ENCODE measurements at places on chromosomes 12 and 14.

GRCh38 chr12:77625441-77625840 is 205.3 kb upstream of the NAV3 start:
- peak; percentile 50 for DNase-seq

- DNase-seq, result no peak
These were observed 185.7 kb downstream of the DAD1 start for GRCh38 chr14:22403296-22403695.

- DNase-seq, result no peak
These were observed 8.6 kb downstream of the NACA start for GRCh38 chr12:56716458-56716857.

- no peak for DNase-seq
These were observed 11.3 kb downstream of the NOS1 start for GRCh38 chr12:117350140-117350539.

DNA sequence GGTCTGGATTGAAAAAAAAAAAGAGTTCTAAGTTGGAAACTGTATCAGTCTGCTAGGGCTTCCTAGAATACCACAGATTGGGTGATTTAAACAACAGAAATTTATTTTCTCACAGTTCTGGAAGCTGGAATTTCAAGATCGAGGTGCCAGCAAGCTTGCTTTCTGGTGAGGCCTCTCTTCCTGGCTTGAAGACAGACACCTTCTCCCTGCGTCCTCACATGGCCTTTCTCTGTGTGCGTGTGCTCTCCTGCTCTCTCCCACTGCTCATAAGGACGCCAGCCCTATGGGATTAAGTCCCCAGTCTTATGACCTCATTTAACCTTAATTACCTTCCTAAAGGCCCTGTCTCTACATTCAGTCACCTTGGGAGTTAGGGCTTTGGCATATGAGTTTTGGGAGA is 215.5 kb downstream of the PIK3C2G start:
- no peak for DNase-seq

DNA sequence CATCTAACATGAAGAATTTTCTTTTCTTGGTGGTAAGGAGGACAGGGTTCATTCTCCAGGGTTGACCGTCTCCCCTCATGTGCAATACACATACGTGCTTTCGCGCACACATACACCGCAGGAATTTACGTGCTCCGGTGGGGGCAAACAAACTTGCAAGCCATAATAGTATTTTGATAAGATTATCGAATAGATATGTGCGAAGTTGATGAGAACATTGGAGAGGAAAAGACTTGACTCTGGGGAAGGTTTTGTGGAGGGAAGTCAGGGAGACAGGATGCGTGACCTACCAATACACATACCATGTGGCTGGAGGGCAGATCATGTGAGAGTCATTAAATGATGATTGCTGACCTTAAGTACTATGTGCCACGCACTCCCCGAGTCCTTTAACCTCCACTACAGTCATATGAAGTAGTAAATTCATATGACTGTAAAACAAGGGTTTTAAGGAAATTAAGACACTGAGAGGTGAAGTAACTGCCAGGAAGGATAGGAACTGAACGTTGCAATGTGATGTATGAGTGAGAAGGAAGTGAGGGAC is 921 bp downstream of the RAD51B start:
- DNase-seq, result no peak

- no peak for DNase-seq
These were observed 266.0 kb downstream of the FBXL14 start for GRCh38 chr12:1328391-1328790.

- DNase-seq, result no peak
These were observed 35.6 kb upstream of the ANKS1B start for GRCh38 chr12:100020370-100020769.

- DNase-seq, result no peak
These were observed 21.9 kb upstream of the FGD4 start for GRCh38 chr12:32377344-32378055.

DNA sequence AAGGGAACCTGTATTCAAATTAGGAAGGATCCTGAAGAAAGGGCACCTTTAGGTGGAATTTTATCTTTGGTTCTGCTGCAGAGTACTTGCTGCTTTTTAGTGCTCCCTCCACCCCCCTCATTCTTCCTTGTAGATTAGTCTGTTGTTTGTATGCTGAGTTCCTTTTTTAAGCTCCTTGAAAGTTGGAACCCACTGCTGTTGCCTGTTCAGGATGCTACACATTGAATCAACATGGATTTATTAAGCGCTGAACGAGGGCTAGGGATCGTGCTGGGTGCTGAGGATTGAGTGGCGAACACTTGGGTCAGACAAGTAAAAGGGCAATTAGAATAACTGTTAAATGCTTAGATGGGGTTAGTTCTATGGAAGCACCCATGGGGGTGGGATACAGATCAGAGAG is 884 bp upstream of the AMN1 start:
- no peak for DNase-seq

DNA sequence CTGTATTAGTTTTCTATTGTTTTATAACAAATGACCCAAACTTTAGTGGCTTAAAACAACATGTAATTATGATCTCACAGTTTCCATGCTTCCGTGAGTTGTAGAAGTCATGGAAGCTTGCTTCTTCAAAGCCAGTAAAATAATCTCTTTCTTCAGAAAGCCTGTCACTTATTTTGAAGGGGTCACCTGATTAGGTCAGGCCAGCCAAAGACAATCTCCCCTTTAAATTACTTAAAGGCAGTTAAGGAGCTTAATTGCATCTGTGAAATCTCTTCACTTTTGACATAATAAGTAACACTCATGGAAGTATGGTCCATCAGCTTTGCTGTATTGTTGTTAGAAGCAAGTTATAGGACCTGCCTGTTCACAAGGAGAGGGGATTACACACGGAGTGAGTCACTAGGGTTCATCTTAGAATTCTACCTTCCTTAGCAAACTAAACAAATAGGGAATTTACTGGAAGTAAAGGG is 89.8 kb downstream of the FAR2 start:
- DNase-seq, result peak; percentile 39

DNA sequence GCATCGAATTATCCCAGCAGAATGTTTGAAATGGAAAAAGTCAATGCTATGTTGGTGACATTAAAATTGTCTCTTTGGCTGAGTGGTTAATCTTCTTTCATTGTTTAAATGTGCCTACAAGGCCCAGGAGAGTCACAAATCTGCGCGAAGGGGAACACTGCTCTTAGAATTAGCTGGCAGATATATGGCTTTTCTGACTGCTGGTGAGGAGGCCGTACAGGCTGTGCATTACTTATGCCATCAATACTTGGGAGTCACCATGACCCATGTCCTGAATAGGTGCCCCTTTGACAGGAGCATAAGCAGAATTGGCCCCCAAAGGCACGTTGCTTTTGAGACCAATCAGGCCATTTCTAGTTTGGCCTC is 521.5 kb downstream of the FUT8 start:
- DNase-seq, result no peak

DNA sequence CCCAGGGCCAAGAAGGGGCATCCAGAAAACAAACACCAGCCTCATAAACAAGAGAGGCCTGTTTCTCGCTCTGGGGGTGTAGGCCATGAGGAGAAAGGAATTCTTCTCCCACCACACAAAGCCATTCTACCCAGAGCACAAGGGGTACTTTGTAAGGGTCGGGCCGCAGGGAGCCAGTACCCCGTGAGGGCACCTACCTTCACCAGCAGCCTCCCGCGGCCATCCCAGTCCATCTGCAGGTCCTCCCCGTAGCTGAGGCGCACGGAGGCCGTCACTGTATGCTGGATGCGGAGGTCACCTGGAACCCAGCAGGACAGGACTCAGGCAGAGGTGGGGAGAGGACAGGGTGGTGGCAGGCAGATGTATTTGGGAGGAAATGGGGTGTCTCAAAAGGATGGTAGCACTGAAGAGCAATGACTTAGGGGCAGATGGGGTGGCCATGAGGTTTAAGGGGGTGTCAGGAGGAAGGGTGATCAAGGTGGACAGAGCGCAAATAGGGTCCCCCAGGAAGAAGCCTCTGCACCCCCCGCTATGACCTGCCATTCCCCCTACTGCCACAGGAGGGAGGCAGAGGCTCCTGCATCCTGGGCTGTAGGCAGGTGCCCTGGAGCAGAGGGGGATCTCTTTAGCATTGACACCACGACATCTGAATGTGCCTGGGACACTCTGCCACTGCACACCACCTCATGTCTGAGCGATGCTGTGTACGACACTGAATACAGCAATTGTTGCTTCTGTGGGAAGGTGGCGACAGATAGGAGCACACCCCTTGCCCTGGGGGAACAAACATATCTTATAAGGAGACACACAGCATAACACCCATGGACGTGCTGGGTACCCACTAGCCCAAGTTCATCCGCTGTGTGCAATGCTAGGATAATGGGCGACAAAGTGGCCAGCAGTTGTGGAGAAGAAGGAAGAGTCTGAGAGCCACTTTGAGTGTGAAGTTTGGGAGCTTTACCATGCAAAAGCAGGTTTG is 61.4 kb downstream of the VWF start:
- no peak for DNase-seq

DNA sequence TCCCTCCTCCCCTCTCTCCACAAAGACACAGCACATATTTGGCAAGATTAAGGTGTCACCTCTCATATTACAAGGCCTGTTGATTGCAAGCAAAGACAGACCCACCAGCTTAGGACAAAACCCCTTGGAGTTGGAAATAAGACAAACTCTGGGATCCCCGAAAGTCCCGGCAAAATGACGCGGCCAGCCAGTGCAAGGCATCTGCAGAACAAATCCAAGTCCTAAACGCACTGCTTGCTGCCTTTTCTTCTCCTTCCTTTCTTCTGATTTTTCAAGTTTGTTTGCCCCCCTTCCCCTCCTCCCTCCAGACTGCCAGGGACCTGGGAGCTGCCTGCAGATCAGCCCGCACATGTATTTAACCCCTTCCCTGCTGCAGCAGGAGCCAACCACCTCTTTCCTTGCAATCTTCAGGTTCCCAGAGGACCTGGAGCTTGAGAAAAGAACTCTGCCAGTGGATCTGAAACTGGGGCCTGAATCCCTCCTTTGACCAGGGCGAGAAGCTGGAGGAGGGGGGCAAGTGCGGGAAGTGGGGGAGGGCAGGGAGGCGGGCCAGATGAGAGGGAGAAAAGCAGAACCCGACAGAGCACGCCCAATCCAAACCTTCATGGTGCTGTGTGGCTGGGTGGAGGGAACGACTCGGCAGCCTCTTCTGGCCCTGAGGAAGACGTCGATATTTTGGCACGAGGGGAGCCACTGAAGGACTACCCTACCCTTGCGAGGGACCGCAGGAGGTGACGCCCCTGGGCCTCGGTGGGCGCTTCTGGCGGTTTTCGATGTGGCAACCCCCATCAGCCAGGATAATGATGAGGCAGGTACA is 2.0 kb upstream of the NTF3 start:
- no peak for DNase-seq

DNA sequence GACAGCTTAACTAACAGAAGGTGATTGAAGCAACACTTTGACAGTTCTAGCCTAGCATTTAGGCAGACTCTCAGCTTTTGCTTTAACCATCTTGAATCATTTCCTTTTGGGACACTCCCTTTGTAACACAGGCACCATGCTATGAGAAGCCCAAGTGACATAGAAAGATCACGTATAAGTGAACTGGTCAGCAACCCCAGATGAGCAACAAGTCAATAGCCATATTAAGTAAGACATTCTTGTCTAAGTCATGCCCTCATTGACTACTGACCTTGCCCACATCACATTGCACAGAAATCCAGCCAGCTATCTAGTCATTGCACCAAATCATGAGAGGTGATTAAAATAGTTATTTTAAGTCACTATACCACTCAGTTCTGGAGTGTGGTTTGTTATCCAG is 476.8 kb downstream of the TRHDE start:
- DNase-seq, result no peak

DNA sequence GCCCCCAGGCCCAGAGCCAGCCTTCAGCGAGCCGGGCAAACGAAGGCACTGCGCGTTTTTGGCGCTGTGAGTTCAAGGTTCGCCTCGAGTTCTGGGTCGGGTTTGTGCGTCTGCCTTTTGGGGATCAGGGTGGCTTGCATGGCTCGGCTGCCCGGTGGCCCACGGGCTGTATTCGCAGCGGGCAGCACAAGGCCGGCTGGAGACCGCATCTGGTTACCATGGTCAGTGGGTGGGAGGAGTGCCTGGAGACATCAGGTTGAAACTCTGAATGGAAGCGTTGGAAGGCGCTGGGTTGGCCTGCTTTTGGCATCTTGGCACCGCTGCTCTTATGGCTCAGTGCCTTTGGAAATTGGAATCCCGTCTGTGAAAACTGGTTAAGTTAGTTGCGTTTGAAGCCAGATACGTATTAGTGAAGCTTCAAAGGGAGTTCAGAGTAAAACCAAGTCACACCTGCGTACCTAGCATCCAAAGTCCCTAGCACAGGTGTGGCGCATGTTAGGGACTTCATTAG is 50.9 kb downstream of the SNAPC1 start:
- no peak for DNase-seq

DNA sequence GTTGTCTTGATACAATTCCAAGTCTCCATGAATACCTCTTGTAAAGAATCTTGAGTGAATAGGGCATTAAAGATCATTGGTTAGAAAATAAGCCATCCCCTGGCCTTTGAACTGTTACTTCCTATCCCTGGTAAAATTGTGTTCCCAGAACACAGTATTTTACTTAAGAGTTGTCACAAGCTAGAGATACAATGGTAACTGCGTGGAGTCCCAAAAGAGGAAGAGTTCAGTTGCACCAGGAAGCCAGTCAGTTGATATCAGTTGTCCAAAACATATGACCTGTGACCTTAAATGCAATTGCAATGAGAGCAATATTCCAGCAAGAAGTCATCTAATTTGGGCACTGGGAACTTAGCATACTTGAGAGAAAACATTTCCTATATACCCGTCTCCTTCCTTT is 117.3 kb downstream of the NEDD1 start:
- no peak for DNase-seq

- no peak for DNase-seq
These were observed 128.7 kb downstream of the RGS6 start for GRCh38 chr14:72060917-72061316.

DNA sequence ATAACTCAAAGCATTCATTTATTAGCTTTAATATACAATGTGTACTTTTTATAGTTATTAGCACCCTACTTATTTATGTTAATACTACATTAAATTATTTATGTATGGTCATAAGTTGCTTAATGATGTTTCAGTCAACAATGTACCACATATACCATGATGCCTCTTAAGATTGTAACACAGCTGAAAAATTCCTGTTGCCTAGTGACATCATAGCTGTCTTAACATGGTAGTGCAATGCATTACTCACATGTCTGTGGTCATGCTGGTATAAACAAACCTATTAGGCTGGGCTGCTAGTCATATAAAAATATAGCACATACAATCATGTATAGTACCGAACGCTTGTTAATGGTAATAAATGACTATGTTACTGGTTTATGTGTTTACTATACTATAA is 120.4 kb downstream of the ANO6 start:
- DNase-seq, result peak; percentile 86

- DNase-seq, result no peak
These were observed 62.3 kb downstream of the BEGAIN start for GRCh38 chr14:100524933-100525243.

GRCh38 chr14:30849354-30849753 is 25.0 kb upstream of the COCH start:
- no peak for DNase-seq
